ENCODE measurements at places on chromosomes 6 and 20.

DNA sequence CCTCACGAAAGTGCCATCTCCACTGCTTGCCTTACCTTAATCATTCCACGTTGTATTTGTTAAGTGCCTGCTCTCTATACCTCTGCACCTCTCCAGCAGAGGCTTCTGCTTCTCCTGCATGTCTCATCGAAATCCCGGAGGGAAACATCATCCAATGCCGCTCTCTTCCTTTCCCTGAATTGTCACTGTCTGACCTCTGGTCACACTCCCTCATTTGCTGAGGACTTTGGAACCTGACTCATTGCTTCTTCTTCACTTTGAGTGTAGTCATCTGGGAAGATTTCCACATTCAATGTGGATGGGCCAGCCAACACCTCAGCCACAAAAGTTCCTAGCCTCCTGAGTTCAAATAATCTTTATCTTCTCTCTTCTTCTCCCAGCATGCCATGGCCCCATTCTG lies 78.9 kb upstream of the BEND6 start:
- DNase-seq = no peak

DNA sequence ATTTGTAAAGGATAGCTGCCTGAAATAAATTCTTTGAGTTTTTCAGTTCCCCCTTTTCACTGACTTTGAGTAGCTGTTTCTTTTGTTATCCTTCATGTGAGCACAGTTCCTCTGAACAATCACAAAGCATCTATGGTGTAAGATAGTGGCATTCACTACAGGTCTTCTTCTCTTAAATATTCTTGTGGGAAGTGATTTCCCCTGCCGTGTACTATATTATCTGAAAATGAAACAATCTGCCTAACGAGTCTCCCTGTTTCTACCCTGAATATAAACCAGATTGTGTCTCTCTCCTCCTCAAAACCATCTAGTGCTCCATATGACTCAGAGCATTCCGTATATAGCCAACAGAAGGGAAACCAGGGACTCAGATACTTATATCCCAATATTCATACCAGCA lies 380.1 kb upstream of the SOX4 start:
- DNase-seq = no peak

GRCh38 chr6:158018851-158019361 lies 37.2 kb downstream of the SYNJ2 start:
- DNase-seq = no peak

DNA sequence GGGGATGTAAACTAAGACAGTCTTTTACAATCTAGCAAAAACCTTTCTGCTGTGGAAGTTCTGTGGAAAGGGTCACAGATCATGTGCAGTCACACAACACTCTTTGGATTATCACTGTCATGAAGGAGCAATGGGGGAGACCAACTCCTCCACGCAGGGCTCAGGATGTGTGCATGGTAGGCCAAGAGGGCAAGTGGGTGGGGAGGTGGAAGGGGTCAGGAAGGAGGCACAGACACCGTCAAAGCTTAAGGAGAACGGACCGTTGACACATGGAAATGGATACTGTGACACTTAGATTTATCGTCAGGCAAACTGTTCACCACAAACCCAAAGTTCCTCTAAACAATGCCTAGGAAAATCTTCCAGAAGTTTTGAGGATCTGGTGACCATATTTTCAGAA lies 215.8 kb downstream of the PAX1 start:
- DNase-seq = no peak

DNA sequence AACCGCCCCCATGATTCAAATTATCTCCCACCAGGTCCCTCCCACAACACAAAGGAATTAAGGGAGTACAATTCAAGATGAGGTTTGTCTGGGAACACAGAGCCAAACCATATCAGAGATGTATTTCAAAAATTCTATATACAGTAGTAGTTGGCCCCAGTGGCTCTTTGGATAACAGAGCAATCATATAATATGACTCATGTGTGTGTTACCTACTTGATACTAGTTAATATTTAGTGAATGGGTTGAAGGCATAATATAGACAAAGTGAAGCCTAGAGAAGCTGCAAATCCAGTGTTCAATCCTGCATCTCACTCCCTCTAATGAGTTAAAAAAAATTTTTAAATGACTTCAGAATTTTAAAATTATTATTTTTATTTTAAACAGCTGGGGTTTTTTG lies 43.2 kb downstream of the KAT14 start:
- no peak for DNase-seq

- DNase-seq = no peak
Observed at GRCh38 chr6:74356391-74356790, 660.4 kb downstream of the CD109 start.

DNA sequence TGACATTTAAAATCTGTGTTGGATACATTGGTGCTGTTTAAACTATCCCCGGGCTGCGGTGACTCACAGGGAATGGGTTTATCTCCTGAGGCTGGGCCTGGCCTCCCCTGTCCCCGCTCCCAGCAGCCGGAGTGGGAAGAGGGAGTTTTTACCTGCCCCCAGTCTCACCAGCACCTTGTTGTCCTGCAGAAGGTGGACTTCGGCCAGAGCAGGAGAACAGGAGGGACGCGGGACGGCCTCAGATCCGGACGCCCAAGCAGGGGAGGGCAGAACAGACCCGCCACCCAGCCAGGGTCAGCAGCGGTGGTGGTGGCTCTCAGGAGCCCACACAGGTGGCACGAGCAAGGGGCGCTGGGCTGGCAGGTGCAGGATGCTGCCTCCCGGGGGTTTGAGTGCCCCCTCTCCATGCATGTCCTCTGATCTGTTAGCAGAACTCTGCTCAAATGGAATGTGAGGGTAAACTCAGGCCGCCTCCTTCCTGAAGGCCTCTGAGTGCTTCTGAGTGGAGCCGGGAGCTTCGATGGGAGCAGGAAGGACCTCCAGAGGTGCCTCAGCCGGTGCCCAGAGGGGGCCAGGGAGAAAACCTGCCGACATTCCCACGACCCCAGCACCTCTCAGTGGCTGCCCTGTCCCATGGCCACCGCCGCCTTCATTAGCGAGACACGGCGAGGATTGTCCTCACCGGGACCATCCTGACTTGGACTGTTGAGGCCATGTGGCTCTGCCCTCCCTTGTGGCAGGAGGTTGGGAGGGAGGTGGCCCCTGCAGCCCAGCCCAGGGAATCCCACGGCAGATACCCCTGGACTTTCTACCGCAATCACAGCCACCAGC lies 43.4 kb upstream of the MRGBP start:
- no peak for DNase-seq

DNA sequence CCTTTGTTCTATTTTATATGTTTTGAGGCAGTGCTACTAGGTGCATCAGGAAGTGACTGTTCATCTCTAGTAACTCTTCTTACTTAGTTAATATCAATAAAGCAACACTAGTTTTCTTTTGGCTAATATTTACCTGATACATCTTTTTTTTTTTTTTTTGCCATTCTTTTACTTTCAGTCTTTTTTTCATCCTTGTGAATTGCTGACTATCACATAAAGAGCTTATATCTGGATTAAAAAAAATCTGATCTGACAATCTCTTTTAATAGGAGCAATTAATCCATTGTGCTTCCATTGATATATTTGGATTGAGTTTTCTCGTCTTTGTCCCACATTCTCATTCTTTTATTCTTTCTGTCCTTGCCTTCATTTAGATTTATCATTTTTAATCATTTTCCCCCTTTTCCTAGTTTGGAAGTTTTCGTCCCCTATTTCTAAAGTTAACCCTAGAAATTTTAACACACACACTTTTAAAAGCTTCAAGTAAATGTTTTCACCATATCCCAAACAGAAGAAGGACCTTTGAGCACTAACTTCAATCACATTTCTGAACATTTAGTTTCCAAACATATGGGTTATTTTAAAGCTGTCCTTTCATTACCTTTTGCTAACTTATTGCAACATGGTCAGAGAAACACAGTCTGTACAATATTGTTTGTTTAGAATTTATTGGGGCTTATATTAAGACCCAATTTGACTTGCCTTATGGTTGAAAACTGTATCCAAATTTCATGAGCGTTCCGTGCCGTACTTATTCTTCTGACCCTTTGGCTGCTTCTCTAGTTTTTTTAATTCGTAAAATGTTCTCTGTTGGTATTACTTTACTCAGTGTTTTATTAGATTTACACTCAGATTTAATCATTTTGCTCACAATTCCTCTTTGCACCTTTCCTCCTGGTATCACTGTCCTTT lies 63.0 kb downstream of the SYCP2L start:
- no peak for DNase-seq

DNA sequence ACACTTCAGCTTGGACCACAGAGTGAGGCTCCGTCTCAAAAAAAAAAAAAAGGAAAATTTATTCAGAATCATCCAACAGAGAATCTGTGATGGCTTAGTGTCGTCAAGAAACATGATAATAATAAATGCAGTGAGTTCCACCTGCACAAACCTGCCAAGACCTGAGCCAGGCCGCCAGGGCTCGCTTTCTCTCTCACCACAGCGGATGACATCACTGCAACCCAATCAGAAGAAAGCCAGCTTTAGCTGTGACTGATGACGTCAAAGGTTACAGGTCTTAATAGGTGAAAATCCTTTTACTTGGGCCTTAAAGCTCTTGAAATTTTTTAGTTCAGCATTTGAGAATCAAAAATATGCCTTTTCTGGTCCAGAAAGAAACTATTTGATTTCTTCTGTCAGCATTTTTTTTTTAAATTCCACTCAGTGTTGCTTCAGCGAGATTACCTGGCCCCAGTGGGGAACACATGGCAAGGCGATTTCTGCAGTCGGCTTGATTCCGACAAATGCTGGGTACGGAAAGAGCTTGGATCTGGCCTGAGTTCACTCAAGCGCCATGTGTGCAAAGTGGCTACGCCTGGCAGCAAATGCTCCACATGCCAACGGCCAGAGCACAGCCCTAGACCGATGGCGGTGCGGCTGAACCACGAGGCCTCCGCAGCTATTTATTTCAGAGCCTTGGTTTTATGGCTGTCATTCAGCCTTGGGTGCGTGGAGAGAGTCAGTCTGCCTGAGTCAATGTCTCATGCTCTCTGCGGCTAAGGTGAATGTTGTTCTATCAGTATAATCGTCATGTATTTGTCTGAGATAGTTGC lies 105.7 kb upstream of the QKI start:
- no peak for DNase-seq

DNA sequence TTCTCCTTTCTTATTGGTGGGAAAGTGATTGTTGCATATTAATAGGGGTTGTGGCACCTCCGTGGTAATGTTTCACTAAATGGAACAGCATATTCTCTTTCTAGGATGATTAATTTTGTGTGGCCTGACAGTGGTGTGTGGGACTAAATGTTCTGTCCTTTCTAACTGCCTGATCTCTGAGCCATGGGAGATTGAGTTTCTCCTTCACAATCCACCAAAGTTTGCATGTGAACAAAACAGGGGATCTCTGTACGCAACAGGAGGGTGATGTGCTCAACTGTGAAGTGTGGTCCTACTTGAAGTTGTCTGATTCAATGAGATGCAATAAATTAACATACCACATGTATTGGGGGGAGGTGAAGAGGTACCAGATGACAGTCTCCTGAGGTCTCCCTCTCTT lies 19.3 kb downstream of the BCAS1 start:
- no peak for DNase-seq

GRCh38 chr20:50957276-50957675 lies 1.1 kb downstream of the DPM1 start:
- no peak for DNase-seq

All from cerebellar nuclear complex (tissue), 1 donor.